GF-D8 (cell line): ENCODE measurements at places on chromosomes 6 and 20.

DNA sequence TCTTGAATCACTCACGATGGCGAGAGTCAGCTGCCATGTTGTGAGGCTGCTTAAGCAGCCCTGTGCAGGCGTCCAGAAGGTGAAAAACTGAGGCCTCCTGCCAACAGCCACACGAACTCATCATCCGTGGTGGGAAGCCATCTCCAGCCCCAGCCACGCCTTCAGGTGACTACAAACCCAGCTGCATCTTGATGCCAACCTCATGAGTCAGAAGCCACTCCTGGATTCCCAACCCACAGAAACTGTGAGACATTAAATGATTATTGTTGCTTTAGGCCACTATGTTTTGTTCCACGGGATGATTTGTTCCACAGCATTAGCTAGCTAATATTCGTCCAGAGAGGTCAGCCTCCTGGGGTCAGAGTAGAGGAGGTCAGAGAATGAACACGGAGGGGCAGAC lies 80.5 kb downstream of the SNX5 start:
- DNase-seq = no peak

GRCh38 chr6:144362042-144363018 lies 77.2 kb downstream of the UTRN start:
- DNase-seq = no peak

DNA sequence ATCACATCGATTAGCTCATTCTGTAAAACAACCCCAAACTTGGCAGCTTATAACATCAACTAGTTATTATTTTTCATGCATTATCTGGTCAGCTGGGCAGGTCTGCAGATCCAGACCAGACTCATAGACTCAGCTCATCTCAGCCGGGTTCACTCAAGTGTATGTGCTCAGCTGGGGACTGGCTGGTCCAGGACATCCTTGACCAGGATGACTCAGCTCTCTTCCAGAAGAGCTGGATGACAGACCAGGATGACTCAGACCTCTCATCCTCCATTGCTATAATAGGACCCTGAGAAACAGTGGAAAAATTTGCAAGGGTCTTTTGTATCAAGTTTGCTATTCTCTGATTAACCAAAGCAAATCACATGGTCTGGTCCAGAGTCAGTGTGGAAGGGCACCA lies 312.5 kb upstream of the PLCB4 start:
- no peak for DNase-seq

GRCh38 chr6:155077331-155077730 lies 82.2 kb downstream of the TIAM2 start:
- no peak for DNase-seq

DNA sequence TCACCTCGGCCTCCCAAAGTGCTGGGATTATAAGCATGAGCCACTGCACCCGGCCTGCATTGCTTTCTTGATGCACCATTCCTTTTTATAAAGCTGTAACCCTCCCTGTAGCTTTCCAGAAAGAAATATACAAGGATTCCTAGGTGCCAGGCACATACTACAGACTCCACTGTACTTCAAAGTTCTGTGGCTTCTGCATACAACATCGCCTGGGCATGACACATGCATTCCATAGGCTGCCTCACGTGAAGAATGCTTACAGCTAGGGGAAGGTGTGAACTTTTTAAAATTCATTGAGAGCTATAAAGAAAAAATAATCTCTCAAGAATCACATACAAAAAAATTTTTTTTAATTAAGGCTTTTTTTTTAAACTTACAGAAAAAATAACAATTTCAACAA lies 50.2 kb downstream of the TRAM2 start:
- no peak for DNase-seq

DNA sequence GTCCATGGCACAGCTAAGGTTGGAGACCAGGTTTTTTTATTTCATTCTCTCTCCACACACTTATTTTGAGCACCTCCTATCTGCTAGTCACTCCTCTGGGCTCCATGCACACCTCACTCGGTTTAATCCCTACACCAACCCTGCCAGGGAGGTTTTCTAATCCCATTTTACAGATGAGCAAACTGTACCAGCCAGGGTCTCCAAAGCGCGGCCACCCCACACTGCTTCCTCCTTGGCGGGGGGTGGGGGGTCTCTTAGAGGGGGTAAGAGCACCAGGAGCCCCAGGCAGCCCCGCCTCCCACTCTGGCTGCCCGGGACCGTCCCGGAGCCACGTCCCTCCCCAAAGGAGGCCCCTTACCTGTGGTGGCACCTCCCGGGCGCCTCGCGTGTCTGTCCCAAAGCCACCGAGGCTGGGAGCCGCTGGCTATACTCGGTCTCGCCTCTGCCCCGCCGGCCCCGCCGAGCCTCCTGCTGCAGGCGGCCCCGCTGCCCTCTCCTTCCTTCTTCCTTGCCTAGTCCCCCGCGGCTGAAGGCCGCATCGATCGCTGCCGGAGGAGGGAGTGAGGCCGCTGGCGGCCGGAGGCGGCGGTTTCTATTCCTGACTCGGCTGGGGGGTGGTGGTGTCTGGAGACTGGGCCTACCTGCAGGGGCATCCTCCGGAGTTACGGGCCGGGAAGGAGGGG lies at the start of gene KCNS1:
Gene KCNS1 (minus strand): TSS at position 565 of the 683 bp plus-strand sequence. CDS start 1,891 bp downstream, outside the sequence.
- no peak for DNase-seq

GRCh38 chr6:126064748-126065401 lies 78.5 kb downstream of the TRMT11 start:
- no peak for DNase-seq

DNA sequence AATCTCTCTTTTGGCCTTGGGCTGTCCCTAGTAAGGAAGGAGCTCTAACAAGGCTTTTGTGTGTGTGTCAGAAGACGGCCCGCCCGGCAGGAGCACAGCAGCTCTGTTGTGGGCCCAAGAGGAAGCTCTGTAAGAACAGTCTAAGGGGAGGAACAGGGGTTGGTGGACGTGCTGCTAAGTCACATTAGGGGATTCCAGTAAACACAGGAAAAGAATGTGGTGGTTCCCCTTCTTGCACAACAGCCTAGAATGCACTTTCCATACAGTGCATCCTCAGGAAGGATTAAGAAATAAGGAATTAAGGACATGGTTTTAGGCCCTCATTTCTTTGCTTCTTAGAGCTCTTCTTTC lies 114.5 kb downstream of the RNF144B start:
- DNase-seq = no peak

- DNase-seq = no peak
These were observed 49.7 kb downstream of the NOL4L start for GRCh38 chr20:32535316-32535952.

DNA sequence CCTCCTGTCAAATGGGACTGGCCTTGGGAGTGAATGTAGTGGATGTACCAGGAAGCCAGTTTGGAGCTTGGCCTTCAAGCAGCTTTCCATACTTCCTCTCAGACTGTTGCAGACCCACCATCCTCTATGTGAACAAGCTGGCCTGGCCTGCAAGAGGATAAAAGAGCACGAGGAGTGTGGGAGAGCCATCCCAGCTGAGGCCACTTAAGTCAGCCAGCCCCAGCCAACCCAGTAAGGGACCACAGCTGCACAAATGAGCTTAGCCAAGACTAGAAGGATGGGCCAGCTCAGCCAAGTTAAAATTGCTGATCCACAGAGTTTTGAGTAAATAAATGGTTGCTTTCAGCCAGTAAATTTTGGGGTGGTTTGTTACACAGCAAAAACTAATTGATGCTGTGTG lies 156.9 kb upstream of the SOX4 start:
- DNase-seq = no peak

DNA sequence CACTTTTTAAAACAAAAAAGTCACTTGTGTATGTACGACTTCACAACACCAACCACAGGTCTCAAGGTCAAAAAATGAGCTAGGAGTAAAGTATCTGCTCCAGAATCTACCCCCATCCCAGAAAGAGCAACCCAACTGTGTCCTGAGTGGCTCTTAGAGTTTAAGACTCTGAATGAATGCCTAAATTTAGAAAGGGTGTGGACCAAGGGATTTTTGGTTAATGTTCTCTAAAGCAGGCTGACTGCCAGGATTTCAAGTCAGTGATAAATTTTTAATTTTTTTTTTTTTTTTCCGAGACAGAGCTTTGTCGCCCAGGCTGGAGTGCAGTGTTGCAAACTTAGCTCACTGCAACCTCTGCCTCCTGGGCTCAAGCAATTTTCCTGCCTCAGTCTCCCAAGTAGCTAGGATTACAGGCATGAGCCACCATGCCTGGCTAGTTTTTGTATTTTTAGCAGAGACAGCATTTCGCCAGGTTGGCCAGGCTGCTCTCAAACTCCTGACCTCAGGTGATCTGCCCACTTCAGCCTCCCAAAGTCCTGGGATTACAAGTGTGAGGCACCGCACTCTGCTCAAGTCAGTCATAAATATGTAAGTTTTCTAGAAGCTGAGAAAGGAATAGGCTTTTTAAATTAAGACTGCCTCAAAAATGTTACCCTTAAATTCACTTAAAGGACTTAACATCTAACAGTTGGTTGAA lies 20.2 kb downstream of the STAU1 start:
- DNase-seq = no peak

DNA sequence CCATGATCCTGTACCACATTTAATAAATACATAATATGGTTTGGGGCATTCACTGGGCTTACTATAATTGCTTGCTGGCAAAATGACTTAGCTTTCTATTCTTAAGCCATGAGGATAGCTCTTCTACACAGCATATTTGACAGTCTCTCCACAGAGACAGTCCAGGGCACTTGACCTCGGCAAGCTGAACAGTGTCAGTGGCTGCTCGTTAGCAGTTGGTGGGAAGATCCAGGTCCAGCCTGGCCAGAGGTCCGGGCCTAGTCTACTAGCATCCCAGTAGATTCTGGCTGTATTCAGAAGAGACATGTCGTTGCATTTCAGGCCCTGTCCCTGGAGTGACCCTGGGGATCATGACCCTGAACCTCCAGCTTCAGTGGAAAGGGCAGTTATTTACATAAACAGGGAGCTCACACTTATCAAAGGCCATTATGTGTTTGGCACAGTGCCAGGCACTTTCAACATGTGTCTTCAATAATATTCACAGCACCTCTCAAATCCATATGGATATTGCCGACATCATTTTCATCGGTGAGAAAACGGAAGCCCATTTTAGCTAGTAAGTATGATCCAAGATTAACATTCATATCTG lies 139.0 kb downstream of the IMPG1 start:
- no peak for DNase-seq
